CD4-positive, alpha-beta T cell treated with Interleukin-4 for 4 hours (primary cell): ENCODE measurements at places on chromosomes 4 and X.

GRCh38 chr4:13461191-13461905, 22.8 kb downstream of the RAB28 start:
- no peak for DNase-seq

DNA sequence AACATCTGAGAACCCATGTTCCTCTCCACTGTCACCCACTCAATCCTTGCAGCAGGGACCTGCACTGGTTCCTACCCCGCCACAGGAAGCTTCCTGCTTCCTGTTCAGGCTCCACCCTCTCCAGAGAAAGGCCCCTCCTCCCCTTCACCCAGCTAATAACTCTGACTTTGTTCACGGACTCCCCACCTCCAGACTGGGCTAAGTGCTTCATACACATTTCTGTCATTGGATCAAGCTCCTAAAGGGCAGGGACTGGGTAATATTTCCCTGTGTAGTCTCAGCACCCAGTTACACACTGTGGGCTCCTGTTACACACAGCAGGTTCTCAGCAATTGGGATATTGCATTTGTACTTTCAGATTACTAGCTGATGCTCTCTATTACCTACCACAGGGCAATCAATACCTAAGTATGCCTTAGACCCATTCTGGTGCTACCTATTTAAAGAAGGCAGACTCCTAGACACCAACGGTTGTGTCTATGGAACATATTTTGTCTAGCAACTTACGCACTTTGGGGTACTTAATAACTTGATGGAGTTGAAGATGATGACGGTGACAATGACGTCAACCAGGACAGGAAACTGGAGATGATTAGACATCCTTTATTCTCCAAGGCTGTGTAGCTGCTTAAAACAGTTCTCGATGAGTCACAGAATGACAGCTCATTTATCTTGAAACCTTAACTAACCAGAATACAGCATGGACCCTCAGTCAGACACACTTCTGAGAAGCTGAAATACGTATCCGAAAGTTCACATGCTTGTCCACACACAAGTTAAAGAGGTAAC, 58.1 kb downstream of the MAML3 start:
- peak; percentile 79 for DNase-seq

GRCh38 chr4:126647756-126648397, 984.9 kb upstream of the INTU start:
- DNase-seq: no peak

DNA sequence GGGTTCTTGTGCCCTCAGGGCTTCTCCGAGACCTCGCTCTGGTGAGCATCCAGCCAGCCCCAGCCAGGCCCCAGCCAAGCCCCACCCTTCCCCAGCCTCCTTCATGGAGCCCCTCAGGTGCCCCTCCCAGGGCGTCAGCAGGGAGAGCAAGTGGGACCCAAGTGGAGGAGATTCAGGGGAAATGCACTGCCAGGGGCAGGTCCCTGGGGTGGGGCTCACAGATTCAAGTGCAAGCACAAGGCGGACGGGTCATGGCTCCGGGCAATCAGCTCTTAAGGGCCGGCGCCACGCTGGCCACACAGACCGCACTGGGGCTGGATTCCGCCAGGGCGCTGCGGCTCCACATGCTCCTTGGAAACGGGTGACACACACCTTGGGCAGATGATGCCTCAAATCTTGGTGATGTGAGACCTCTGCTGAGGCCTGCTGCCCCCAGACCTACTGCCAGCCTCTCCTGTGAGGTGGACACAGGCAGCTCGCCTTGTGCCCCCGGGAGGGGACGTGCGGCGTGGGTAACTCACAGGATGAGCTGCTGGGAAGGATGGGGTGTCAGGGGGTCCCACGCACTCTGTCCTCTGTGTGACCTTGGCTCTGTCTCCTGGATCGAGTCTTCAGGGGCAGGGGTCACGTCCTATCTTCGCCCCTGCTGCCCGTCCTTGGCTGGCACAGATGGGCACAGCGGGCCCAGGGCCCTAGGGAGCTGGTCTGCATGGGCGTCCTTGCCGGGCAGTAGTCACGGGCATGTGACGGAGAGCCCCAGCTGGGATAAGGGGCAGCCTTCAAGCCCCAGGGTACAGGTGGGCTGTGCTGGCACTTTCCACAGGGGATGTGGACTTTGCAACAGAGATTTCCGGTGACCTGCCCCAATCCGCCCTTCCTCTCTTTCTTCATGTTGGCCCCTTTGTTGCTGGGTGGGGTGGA, 17.1 kb downstream of the NAT8L start:
- DNase-seq: no peak

DNA sequence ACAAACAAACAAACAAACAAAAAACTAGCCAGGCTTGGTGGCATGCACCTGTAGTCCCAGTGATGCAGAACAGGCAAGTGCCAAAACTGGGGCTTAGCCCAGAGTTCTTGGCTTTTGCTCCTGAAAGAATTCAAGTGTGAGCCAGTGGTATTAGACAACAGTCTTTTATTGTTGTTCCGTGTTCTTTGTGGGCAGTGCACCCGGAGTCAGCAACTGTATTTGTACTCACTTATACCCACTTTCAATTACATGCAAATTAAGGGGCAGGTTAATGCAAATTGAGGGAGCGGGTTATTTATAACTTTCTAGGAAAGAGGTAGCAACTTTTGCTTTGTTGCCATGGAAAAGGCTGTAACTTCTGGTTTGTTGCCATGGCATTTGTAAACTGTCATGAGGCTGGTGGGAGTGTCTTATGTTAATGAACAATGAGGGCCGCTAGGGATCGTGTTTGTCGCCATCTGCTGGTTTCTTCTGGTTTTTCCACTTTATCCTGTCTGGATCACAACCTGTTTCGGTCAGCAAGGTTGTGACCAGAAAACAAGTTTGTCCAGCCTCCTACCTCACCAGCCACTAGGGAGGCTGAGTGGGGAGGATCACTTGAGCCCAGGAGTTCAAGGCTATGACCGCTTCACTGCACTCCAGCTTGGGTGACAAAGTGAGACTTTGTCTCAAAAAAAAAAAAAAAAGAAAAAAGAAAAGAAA, 88.8 kb upstream of the ESX1 start:
- peak; percentile 33 for DNase-seq

GRCh38 chr4:183096276-183096965, 2.6 kb upstream of the WWC2 start:
- no peak for DNase-seq

- DNase-seq: no peak
These were observed 236.7 kb downstream of the EDA2R start for GRCh38 chrX:66402165-66402564.

DNA sequence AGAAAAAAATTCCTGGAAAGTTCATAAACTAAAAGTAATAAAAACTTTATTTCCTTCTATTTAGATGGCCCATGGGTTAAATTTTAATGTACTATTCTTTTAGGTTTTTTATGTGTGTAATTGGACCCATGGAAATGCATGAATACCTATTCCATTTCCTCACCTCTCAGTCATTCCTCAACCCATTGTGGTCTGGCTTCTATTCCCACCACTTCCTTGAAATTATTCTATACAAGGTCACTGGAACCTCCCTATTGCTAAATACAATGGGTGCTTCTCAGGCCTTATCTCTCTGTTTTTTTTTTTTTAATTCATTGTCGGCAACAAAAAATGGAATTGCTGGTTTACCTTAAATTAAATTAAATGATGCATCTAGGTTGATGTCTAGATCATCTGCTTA, 17.2 kb downstream of the SLC39A8 start:
- no peak for DNase-seq

DNA sequence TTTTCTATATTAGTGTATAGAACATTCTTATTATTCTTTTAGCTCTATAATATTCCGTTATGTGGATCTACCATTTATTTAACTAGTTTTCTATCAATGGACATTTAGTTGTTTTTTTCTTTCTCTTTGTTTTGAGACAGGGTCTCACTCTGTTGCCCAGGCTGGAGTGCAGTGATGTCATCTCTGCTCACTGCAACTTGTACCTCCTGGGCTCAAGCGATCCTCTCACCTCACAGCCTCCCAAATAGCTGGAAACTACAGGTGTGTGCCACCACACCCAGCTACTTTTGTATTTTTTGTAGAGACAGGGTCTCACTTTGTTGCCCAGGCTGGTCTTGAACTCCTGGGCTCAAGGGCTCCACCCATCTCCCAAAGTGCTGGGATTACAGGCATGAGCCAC, 10.8 kb downstream of the TMEM165 start:
- DNase-seq: no peak

- DNase-seq: peak; percentile 4
These were observed 126.8 kb downstream of the IRF2 start for GRCh38 chr4:184347251-184348239.

- no peak for DNase-seq
These were observed 45.4 kb upstream of the FTHL17 start for GRCh38 chrX:31117266-31117665.

DNA sequence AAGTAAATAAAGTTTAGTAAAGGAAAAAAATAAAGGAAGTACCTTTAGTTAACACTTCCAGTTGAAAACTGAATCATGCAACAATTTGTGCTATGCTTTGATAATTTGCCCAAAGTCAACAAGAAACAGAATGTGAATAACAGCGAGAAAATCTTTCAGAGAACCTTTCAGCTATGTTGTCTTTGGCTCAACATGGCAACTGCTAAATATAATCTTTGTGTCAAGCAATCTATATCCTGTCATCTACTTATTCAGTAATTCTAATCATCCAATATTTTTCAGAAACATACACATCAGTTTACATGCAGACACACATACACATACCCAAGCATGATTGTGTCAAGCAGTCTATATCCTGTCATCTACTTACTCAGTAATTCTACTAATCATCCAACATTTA, 136.0 kb upstream of the PABPC4L start:
- no peak for DNase-seq

DNA sequence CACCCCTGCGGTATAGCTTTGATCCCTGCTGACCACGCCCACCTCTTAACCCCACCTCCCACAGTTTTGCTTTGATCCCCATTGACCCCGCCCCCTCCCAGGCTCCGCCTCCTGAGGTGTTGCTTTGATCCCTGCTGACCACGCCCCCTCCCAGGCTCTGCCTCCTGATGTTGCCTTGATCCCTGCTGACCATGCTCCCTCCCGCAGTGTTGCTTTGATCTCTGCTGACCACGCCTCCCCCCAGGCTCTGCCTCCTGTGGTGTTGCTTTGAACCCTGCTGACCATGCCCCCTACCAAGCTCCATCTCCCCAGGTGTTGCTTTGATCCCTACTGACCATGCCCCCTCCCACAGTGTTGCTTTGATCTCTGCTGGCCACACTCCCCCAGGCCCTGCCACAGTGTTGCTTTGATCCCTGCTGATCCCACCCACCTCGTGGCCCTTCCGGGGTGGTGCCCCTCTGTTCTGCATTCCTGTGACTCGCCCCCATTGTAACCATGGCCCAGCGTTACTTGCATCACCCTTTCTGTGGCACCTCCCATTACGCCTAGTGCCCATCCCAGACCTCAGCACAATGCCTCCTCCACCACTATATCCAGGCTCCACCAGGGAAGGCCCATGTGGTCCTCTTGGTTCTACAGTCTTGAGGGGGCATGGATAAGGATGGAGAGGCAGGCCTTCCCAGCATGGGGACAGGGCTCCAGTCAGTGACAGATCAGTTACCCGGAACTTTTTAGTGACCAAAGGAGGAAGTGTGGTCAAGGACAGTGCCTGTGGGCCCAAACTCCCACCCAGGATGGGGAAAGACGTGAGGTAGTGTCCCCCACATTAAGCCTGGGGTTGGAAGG, 70.8 kb downstream of the ADRA2C start:
- no peak for DNase-seq

- DNase-seq: no peak
These were observed 27.3 kb upstream of the CT83 start for GRCh38 chrX:116490104-116490503.
